Renal cortical epithelial cell (primary cell): ENCODE measurements at places on chromosomes 5 and 9.

- DNase-seq = no peak
Observed at GRCh38 chr5:154421868-154422267, 23.9 kb upstream of the SAP30L start.

DNA sequence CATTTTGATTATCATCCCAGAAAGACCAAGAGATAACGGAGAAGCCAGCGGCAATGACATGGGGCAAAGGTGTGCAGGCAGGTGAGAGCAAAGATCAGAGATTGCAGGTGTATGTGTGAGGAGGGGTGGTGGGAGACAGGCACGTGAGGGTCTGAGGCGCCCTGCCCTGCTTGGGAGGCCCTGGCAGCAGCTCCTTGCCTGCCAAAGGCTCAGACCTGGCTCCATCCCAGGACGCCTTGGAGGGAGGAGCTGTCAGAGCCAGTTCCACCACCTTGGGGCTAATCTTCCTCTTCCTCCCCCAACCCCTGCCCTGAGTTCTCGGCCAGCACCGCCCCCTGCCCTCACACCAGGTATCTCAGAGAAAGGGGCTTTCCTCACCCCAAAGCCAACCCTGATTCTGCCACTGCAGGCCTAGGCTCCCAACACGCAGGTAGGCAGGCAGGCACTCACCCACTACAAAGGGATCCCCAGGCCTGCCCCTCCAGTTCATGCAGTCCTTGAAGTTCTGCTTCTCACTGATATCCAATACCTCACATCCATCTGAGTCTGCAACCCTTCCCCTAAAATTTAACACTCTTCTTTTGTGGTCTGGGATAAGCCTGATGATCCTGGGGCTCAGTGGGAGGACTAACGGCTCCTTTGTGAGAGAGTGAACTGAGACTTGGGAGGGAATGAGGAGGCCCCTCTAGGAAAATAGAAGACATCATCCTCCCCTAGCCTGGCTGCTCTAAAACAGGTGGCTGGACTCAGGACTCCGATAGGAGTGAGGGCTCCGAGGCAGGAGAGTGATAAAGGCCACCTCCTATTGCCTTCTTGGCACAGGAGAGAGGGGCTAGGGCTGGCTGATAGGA lies 1.8 kb downstream of the AQP3 start:
- no peak for DNase-seq

GRCh38 chr9:89413963-89414638 lies 83.8 kb downstream of the SEMA4D start:
- no peak for DNase-seq

DNA sequence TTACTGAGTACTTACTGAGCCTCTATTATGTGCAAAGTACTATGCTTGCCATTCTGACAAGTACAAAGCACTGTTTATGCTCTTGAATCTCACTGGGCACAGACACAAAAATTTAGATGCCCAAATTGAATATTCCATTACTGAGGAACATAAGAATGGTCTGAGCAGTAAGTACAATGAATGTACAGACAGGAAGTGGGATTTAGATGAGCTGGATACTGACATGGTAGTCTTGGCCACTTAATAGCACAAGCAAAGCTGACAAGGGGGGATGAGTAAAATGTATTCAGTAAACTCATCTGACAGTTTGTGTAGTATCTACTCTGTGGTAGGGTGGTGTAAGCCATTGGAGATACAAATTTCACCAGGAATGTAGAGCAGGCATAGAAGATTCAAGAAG lies 132.4 kb downstream of the EFNA5 start:
- no peak for DNase-seq

GRCh38 chr5:115384587-115385375 lies 88.3 kb upstream of the CCDC112 start:
- DNase-seq = no peak

GRCh38 chr9:11318946-11319345 lies 706.1 kb upstream of the PTPRD start:
- DNase-seq = no peak

DNA sequence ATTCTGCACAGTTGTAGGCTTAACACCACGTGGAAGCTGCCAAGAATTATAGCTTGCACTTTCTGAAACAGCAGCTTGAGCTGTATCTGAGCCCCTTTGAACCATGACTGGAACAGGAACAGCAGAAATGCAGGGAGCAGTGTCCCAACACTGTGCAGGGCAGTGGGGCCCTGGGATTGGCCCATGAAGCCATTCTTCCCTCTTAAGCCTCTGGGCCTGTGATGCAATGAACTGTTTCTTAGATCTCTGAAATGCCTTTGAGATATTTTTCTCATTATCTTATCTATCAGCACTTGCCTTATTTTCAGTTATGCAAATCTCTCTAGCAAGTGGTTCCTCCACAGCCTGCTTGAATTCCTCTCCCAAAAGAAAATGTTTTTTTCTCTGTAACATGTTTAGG lies 87.0 kb upstream of the MTAP start:
- no peak for DNase-seq

- DNase-seq = no peak
Observed at GRCh38 chr5:38413696-38414095, 142.8 kb downstream of the LIFR start.

GRCh38 chr9:131672451-131672850 lies 67.4 kb downstream of the RAPGEF1 start:
- DNase-seq = no peak

- DNase-seq = no peak
Observed at GRCh38 chr5:143120460-143121134, 282.9 kb downstream of the NR3C1 start.

GRCh38 chr9:91858213-91859030 lies 91.6 kb downstream of the ROR2 start:
- no peak for DNase-seq

GRCh38 chr5:136058039-136058971 lies 29.5 kb downstream of the TGFBI start:
- DNase-seq = peak; percentile 89

DNA sequence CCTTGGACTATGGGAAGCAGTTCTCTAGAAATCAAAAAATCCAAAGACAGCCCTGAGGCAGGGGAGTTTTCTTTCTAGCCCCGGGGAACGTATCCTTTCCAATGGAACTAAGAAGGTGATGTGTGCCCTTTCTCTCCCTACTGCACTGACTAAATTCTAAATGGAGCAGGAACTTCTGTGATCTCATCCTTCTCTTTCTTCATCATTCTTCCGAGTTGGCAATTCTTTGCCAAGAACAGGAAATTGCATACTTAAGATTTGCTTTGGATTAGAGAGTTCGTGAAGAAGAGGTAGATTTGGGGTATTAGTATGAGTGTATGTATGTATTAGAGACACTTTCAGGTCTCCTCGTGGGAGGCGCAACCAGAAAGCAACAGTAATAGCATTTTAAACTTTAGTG lies 178.0 kb upstream of the PIK3R1 start:
- no peak for DNase-seq

DNA sequence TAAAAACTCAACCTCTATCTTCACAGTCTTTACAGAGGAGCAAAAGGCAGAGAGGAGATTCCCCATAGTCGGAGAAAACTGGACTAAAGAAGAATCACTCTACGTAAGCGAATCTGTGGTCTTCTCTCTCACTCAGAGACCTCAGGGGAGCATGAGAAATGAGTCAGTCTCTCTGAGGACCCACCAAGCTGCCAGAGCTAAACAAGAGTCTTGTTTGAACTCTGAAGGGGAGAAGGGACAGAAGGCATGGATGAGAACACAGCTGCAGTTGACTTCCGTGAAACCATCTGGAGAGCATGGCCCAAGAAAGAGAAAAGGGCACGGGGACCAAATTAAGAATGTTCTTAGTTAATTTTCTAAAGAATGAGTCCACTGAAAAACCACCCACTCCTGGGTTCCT lies 12.8 kb upstream of the MAN2A1 start:
- DNase-seq = no peak

DNA sequence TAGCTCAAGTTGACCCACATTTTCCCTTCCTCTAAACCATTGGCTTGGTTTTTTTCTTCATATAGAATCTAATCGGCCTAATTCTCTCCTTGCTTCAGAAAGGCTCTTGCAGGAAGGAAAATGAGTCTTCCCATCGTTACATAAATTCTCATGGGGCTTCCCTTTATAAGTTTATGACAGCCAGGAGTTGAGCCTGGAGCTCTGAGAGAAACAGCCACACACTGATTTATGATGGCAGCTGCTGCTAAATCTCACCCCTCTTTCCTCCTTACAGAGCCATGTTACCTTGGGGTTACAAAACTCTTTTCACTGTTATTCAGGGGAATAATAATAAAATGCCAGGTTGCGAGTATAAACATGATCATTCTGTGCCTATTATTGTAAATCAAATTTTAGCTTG lies 5.2 kb upstream of the RNF14 start:
- DNase-seq = no peak

- no peak for DNase-seq
Observed at GRCh38 chr5:98433673-98434072, 339.8 kb upstream of the RGMB start.

DNA sequence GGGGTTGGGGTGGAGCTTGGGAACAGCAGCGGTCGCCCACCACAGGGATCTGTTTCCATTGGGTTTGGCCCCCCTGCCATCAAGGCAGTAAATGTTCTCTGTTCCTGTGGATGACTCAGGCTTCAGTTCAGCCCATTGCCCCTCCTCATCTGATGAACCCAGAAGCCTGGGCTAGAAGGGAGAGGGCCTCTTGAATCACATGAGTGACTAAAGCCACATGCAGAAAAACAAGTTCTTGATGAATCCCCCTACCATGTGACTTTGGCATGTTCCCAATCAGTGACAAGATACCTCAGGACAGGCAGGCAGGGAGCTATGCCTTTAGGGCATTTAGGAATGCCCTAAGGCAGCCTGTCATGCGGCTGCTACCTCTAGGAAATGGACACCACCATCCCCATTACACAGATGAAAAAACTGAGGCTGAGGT lies 2.5 kb downstream of the SH3PXD2B start:
- DNase-seq = peak; percentile 92

DNA sequence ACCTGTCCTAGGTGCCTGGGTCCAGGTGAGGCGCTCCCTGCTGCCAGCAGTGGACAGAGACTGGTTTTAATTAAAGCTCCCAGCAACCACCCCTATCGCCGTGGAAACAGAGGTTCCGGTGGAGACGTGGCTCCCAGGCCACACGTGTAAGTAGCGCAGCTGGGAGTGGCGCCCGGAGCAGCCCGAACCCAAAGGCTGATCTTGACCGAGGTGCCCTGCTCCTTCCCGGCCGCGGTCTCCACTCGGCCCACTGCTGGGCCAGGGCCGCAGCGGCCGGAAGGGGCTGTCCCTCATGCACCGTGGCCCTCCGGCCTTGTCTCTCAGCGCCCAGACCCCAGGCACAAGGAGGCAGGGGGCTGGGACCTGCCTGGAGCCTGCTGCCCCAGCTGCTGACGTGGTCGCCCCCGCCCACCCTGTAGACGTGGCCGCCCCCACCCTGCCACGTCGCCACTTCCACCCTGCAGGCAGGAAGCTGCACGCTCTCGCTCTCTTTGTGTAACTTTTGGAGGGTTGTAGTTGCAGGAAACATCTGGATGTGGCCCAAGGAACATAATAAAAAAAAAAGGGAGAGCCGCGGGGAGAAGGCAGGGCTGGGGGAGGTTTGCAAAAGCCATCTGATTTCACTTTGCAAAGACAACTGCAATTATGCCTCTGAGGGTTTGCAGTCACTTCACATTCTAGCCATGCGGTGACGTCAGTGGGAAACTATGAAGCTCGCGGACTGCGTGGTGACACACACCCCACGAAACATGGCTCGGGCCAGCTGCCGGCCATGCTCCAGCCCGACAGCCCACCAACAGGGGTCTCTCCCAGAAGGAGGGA lies 129.9 kb downstream of the RXRA start:
- DNase-seq = peak; percentile 73

DNA sequence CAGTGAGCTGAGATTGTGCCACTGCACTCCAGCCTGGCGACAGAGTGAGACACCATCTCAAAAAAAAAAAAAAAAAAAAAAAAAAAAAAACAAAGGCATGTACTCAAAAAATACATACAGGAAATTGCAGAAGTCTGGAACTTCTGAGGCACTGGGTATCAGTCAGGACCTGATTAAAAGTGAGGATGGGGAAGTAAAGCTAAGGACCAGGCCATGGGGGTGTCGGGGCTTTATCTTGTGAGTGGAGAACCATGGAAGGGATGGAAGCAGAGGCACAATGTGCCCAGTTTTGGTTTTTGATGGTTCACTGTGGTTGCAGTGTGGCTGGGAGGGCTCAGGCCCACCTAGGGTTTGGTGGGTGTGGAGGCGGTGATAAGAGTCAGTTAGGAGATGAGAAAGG lies 212.7 kb upstream of the PIK3R1 start:
- DNase-seq = no peak

- DNase-seq = peak; percentile 72
Observed at GRCh38 chr5:115850744-115851416, 9.1 kb downstream of the AP3S1 start.

- no peak for DNase-seq
Observed at GRCh38 chr5:81388169-81388568, 5.8 kb downstream of the ACOT12 start.

DNA sequence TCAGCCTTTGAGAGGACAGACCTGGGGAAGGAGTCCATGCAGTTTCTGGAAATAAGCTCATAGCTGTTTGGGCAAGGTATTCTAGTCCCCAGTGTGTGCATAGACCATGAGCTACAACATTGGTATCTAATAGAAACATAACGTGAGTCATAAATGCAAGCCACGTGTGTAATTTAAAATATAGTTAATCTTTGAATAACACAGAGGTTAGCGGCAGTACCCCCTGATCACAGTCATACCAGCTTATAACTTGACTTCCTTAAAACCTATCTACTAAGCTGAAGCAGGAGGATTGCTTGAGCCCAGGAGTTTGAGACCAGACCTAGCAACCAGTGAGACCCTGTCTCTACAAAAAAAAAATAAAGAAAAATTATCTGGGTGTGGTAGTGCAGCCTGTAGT lies 46.4 kb upstream of the CPEB4 start:
- no peak for DNase-seq
